ENCODE measurements at places on chromosomes 3 and 15.
A peak's percentile ranks its signal among the peaks of the same experiment; 100 is the strongest.

DNA sequence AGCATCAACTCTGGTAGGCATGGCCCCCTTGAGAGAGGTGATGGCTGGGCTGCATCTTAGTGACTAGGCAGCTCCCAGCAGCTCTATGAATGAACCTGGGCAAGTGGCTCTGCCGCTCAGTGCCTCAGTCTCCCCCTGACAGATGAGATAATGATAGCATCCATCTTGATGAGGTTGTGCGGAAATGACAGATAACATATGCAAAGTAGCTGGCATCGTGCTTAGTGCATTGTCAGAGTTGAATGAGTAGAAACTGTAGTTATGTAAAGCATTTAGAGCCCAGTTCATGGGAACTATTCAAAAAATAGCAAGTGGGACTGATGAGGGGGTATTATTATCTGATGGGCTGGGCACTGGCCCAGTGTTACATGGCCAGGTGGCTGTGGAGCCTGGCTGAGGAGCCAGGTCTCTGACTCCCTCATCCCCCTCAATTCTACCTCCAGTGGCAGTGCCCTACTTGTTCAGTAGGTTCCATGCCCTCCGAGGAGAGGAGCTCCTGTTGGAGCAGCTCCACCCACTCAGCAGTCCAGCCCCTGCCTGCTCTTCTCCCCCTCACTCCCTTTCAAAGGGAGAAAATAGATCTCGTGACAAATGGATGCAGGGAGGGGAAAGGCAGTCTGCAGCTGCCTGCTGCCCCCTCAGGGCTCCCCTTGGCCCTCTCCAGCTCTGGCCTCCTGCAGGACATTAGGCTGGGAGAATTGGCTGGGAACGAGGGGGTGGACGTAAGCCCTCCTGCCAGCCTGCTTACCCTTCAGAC lies 6.6 kb downstream of the PRKCD start:
- no peak for DNase-seq

DNA sequence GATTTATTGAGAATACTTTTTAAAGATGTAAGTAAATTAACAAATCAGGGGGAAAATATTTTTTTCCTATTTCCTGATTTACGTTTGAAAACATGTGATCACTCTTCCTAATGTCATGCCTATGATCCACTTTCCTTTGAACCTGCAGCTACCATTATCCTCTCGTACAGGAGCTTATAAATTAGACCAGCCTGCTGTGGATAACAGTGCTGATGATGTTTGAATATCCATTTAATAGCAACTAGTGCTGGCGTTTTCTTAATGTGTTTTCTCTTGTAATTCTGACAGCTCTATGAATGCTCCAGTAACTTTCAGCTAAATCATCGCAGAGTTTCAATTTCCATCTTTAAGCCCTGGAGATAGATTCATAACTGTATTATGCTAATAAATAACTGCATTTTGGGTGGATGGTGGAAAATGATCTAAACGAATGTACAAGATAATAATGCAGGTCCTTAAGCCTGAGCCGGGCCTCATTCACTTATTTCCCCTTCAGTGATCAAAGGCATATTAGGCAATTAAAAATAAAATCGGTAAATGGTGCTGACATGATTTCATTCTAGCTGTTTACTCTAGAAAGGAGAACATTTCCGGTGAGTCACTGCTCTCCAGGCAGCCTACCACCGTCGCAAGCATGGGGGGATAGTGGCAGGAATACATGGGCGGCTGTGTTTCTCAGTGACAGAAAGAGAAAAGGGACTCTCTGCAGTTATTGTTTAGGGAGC lies 58.5 kb upstream of the SLC24A5 start:
- no peak for DNase-seq

- DNase-seq = no peak
These were observed 28.8 kb downstream of the CTSH start for GRCh38 chr15:78916088-78916487.

DNA sequence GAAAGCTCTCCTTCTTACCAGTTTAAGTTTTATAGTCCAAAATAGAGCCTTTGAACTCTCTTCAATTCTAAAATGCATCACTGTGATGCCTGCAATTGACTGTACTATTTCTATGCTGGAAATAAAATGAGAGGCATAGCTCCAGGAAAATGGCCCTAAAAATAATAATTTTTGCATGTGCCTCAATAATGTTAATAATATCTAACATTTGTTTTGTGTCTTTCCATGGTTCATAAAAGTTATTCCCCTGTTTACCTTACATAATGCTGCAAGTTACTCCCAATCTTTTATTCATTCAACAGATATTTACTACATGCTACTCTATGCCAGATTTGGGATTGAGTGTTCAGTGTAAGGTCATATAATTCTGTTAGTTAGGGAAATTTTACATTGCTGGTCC lies 574.0 kb downstream of the RBMS3 start:
- no peak for DNase-seq

- peak; percentile 95 for DNase-seq
These were observed at the start of gene CMTM7 for GRCh38 chr3:32391643-32392535. Gene CMTM7 (plus strand): TSS chr3:32391853. CDS start chr3:32391907, 54 bp downstream.

GRCh38 chr3:12838179-12838965 lies 3.0 kb downstream of the RPL32 start:
- no peak for DNase-seq

DNA sequence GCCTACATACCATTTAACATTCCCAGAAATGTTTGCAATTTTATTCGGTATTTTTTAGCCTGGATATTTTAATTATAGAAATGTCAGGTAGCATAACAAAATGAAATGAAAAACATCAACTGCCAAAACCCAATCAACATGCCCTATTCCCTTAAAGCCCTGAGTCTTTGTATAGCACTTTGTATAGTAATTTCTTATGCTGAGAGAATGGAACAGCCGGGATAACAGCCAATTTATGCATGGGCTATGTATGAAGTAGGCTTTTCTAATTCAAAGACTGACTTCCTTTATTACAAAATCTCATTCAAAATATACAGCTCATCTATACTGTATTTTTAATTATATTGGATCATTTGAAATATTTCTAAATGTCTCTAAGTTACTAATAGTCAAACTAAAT lies 513.0 kb upstream of the NAALADL2 start:
- no peak for DNase-seq

GRCh38 chr3:100740207-100740606 lies 30.9 kb downstream of the TFG start:
- DNase-seq = no peak
